ENCODE measurements at places on chromosomes 1 and 21.

DNA sequence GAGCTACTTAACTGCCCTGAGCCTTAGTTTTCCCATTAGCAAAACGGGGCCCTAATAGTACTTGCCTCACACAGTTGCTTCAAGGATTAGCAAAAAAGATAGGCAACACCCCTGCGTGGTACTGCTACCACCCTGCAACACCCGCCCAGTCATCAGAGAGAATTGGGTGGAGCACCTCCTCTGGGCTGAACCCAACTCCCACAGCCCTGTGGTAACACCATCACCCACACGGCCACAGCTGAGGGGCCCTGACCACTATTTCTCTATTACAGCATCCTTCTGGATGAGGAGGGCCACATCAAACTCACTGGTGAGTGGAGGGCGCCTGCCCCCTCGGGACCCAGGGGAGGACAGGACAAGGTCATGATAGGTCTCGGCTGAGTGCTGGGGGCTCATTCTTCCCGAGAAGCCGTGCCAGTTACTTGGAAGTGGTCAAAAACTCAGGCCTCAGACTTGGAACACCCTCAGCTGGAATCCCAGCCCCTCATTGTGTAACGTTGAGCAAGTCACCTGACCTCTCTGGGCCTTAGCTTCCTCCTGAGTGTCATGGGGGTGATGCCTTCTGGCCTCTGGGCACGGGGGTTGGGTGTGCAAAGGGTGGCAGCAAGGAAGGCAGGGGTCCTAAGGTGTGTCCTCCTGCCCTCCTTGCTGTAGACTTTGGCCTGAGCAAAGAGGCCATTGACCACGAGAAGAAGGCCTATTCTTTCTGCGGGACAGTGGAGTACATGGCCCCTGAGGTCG is 24.6 kb downstream of the RPS6KA1 start:
- no peak for DNase-seq

DNA sequence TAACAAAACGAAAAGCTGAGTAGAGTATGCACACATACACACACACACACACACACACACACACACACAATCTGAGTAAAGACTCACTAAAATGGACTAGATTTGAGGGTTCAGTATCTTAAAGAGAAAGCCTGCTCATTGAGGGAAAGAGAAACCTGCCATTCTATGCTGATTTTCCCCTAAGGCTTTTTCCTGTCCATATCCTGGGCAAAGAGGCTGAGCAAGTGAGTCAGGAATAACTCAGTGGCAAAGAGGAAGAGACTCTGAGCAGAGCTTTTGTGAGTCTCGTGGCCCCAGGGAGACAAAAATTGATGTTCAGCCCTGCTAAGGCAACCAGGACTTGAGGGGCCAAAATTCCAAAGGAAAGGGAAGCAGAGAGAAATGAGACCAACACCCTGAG is 37.3 kb upstream of the RUNX1 start:
- no peak for DNase-seq

DNA sequence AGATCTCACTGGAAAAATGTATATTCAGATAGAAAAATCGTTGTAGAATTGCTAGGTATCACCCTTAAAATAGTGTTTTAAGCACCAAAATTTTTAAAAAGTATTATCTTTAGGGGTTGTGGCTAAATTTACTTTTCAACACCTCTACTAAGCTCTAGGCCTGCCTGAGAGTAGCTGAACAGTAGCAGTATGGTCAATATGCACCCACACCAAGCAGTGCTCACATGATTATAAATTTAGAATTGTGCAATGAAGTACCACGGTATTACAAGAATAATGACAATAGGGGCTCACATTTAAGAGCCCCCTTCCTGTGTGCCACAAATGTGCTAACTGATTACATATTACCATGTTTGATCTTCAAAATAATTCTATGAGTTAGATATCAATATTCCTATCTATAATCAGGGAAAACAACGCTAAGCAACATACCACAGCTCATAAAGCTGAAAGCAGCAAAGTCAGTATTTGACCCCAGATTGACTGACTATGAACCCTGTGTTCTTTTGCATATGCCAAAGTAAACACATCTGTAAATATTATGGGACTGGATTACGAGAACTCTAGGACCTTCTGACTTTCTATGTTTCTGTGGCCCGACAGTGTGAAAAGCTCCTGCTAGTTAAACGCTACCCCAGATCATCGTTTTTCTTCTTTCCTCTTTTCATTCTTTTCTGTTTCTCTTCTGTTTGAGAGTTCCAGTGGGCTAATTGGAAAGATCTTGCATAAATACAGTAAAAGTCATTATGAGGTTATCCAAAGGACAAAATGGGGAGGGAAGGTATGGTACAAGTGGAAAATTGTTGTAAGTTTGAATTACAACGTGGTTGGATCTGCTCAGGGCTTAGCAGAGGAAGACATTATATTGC is 201.1 kb upstream of the C1orf87 start:
- DNase-seq: no peak

GRCh38 chr1:229127301-229127700 is 143.6 kb upstream of the RAB4A start:
- DNase-seq: no peak

- no peak for DNase-seq
Observed at GRCh38 chr21:40923407-40923806, 76.4 kb upstream of the DSCAM start.

- no peak for DNase-seq
Observed at GRCh38 chr21:33666153-33666552, 23.9 kb downstream of the ITSN1 start.

- no peak for DNase-seq
Observed at GRCh38 chr1:3067671-3068563, 1.1 kb upstream of the PRDM16 start.

GRCh38 chr1:5099558-5099957 is 445.1 kb downstream of the AJAP1 start:
- DNase-seq: no peak

Data from activated CD8-positive, alpha-beta memory T cell treated with anti-CD3 and anti-CD28 coated beads for 24 hours (primary cell).